ENCODE measurements at places on chromosomes 7 and 10. TPM values are rescaled to one million over a fixed set of nuclear protein-coding genes. Genes with fewer than 3 reads are reported as not detected.

GRCh38 chr7:157073949-157074624 is 63.6 kb upstream of the MNX1 start:
- DNase-seq: no peak

GATA3 gene
- 1.1 TPM for total RNA-seq

DNA sequence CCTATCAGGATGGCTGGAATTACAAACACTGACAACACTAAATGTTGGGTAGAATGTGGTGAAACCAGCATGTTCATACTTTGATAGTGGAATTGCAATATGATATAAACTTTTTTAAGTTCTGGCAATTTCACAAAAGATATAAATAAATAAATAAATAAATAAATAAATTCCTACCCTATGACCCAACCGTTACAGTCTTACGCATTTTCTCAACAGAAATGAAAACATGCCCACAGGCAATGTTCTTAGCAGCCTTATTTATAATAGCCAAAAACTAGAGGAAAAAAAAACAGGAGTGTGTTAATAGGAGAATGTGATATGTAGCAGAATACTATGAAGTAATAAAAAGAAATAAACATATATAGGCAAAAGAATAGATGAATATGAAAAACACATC is 318.9 kb downstream of the IPMK start:
- DNase-seq: no peak

FEZF1 gene
- not detected for total RNA-seq

PKD2L1 gene
- 0.37 TPM for total RNA-seq

- DNase-seq: no peak
Observed at GRCh38 chr10:48897441-48897790, 42.2 kb downstream of the LRRC18 start.

MYL10 gene
- total RNA-seq: not detected

GIMAP5 gene
- 49.5 TPM for total RNA-seq

GRCh38 chr7:131370523-131370968 is 42.9 kb downstream of the MKLN1 start:
- DNase-seq: no peak

DNA sequence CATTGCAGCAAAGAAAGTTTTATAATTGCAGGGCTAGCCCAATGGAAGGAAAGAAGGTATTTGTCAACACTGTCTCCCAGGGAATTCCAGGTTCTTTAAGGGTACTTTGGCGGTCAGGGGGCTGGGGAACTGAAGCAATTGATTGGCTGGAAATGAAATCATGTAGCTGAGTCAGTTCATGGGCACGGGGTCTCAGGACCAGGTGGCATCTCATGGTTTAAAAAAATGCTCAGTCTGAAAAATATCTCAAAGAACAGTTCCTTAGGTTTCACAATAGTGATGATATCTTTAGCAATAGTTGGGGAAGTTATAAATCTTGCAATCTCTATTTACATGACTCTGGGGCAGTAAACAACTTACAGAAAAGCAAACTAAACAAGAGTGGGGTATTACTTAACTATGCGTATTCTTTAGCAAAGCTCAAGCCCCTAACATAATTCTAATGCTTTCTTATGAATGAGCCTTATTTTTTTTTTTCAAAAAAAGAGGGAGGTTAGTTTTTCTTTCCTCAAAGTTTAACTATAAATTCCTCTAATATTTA is 376.9 kb upstream of the NRG3 start:
- no peak for DNase-seq
